Activated naive CD4-positive, alpha-beta T cell treated with anti-CD3 and anti-CD28 coated beads, Interleukin-2, amount 10 ng/mL, durations not matched to agents 7 days and 5 days (primary cell): ENCODE measurements at places on chromosomes 4 and X.
A peak's percentile ranks its signal among the peaks of the same experiment; 100 is the strongest.

- no peak for DNase-seq
Measured at GRCh38 chrX:69116077-69116476, 49.2 kb downstream of the PJA1 start.

GRCh38 chr4:7052923-7053715, 9.9 kb downstream of the TADA2B start:
- peak; percentile 49 for DNase-seq

DNA sequence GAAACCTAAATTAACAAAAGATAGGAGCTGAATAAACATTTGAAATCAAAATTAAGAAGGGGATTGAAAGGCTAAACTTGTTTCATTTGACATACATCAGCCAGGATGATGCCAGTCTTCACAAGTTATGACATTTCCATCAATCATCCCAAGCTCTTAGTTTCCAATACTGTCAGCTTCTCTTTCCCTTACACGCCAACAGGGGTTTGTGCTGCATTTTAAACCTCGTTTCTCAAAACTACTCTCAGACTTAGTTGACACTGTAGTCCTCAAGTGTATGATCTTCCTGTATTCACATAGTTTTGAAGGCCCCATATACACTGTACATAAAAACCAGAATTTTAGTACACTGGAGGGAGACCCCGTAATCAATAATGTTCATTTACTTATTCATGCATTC, 840 bp upstream of the P2RY10 start:
- DNase-seq: no peak

DNA sequence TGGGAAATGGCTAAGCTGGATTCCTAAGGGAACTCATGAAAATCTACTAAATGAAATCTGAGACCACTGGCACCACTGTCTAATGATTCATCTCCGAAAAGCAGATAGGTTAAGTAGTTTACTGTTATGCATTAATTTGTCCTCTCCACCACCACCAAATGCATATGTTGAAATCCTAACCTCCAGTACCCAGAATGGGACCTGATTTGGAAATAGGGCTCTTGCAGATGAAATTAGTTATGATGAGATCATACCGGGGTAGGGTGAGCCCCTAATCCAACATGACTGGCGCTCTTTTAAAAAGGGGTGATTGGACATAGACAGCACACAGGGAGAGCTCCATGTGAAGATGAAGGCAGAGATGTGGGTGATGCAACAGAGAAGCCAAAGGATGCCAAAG, 124.9 kb upstream of the GUCY1A1 start:
- no peak for DNase-seq

- DNase-seq: peak; percentile 51
Measured at GRCh38 chrX:78104447-78105176, 564 bp downstream of the PGK1 start.

DNA sequence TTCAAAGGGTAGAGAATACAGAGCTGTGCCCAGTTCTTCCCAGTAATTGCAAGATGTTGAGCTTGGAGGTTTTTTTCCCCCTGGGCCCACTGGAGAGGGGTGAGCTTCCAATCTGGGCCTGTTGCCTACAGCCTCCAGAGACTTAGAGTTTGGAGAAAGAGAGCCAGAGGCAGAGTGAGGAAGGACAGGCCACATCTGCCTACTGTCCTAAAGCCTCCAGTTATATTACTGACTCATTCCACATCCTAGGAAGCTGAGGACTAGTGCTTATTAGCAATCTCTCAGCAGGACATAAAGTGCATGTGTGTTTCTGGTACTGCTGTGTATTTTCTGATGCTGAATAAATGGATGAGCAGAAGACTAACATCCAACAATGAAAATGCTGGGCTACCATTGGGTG, 181.0 kb upstream of the MAMLD1 start:
- DNase-seq: no peak

DNA sequence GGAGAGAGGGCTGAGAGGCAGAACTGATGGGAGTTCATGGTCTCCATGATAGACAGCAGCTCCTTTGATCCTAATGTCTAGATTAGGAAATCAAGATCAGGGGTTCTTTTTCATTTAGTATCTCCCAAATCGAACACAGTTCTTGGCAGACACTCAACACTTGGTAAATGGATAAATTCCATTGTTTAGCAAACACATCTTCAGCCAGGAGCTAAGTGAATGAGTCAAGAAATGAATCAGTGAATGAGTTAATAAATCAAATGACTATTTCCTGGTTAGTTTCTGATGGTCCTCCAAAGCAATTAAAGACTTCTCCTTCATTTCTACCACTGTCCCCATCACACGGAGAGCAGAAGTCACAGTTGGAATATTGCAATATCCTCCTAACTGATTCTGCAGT, 120.0 kb upstream of the SHISA3 start:
- no peak for DNase-seq

DNA sequence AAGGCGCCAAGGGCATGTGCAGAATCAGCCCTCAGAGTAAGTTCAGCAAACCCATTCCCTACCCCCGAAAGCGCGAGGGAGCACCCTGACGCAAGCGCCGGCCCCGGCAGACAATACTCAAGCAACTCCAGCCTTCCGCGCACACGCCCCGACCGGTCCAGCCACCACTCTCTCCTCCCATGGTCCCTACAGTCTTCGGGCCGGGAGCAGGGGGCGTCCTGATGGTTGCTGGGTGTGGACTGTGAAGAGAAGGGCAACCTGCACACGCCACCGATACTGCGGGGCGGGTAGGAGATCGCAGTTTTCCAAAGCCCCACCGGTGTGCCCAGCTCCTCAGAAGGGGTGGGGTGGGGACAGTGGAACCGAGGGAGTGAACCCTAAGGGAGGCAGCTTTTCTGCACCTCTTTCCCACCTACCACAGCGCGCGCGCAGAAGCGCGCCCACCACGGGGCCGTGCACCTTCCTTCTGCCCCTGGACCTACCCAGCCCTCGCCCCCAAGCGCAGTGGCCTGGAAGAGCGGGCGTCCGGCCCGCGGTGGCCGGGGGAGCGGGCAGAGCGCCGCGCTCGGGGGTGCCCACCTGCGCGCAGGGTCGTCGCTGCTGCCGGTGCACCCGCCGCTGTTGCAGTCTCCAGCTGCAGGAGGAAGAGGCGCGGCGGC, 650.2 kb upstream of the DIPK2B start:
- DNase-seq: peak; percentile 48

DNA sequence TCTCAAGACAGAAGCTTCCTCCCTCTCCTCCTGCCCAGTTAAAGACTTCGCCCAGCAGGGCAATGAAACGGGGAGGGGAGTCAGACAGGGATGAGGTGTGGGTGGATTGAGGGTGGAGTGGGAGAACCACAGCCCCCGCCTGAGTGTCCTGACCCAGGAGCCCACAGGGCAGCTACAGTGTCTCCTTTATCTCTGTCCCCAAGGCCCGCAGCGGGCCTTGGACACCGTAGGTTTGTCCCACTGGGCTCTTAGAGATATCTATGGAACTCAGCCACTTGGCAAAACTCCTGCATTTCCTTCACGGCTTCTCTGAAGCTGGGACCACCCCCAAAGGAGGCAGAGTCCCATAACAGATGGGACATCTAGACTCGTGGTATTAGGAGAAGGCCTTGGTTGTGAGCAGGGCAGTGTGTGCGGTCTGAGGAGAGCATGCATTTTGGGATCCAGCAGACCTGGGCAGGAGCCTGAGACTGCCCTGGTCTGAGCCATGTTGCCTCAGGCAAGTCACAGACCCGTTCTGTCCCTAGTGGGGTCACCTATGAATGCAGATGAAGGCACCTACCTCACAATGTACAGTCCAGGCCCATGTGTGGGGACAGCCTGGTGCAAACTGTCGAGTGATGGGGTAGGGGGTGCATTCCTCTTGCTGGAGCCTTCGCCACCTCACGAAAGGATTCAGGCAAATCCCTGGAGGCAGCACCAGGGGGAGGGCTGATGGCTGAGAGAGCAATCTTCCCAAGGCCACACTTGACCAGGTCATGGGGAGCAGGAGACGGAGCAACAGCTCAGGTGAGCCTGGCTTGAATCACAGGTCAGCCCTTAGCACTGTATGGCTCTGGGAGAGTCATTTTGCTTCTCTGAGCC, 225.7 kb upstream of the PSAPL1 start:
- no peak for DNase-seq

DNA sequence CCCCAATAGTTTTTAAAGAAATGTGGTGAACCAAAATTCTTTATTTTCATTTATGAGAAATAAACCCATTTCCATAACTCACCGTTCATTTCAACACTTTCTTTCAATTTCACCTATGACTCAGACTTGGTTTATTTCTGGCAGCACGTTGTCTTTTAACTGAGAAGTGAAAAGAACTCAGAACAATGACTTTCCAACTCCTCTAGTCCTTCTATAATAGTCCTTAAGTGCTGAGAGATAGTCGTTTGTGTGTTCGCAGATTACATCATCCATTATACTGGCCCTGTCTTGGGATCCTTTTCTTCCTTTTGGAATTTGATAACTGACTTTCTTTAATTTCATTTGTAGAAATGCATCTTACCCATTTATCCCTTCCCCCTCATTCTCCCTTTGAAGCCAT, 113.6 kb downstream of the GLUD2 start:
- no peak for DNase-seq

- DNase-seq: no peak
Measured at GRCh38 chr4:156635051-156635450, 336.5 kb downstream of the PDGFC start.

- no peak for DNase-seq
Measured at GRCh38 chr4:99383399-99383798, 30.9 kb upstream of the ADH1C start.

GRCh38 chr4:111562826-111563225, 582.4 kb upstream of the FAM241A start:
- no peak for DNase-seq

DNA sequence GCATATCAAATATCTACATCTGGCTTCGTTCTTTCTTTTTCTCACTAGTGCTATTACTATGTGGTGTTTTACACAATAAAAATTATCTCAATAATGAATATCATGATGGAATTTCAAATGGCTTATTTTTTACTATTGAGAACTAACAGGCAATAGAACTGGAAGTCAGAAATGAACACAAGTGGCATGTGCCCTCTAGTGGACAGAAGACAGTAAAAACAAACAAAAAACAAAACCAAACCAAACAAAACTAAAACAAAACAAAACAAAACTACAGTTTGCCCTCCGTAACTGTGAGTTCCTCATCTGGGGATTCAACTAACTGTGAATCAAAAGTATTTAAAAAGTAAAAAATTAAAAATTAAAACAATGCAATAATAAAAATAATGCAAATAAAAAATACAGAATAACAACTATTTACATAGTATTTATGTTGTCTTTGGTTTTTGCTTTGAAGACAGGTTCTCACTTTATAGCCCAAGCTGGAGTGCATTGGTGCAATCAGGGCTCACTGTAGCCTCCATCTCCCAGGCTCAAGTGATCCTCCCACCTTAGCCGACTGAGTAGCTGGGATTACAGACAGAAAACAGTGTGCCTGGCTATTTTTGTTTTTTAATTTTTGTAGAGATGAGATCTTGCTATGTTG, 195.6 kb upstream of the TACR3 start:
- DNase-seq: no peak

DNA sequence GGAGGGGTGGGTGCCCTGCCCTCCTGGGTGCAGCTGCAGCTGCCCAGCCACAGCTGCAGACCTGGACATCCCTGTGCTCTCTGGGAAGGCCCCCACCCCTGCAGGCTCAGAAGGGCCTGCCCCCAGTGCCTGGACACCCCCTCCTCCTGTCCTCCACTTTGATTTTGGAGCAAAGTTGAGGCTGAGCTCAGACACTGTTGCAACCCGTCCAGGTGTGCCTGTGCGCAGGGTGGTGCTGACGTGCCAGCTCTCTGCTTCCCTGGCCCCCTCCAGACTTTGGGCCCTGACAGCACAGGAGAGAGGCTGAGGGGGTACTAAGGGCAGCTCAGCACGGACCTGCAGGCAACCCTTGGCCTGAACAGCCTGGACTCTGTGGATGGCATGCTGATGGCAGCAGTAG, 750.3 kb downstream of the ARAP2 start:
- no peak for DNase-seq

DNA sequence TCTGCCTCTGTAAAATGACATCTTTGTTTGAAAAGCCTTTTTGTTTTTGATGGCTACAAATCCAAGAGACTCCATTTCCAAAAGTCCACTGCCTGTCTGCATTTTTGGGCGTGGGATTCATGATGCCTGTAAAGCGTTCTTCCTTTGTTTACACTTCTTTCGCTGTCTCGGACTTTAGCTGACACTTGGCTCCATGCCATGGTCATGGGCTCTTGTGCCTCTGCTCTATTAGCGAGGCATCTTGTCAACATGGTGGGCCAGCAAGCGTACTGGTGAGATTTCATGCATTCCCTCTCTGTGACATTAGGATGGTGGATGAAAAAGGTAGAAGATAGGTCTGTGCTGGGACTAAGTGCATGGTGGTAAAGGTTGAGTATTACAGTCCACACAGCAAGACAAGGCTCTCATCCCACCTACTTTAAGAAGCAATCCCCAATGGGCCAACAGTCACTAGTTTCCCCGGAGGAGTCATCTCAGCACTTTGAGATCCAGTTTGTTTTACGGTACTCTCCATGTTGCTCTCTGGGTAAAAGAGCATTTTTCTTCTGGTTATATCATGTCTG, 298.2 kb upstream of the KLF3 start:
- DNase-seq: no peak

DNA sequence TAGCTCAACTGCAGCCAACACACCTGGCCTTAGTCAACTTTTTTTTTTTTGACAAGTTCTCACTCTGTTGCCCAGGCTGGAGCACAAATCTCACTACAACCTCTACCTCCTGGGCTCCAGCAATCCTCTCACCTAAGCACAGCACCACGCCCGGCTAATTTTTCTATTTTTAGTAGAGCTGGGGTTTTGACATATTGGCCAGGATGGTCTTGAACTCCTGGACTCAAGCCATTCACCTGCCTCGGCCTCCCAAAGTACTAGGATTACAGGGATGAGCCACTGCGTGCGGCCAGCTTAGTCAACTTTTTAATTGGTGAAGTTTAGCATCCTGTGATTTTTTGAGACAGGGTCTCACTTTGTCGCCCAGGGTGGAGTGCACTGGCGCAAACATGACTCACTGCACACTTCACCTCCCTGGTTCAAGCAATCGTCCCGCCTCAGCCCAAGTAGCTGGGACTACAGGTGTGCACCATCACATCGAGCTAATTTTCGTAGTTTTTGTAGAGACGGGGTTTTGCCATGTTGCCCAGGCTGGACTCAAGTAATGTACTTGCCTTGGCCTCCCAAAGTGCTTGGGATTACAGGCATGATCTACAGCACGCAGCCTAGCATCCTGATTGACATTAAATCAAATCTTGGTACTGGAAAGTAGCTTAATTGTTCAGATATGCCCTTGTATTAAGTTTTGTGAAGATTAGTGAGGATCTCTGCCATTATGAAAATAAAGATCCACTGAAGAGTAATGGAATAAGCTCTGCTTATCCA, 8.3 kb downstream of the HNRNPDL start:
- DNase-seq: no peak

- DNase-seq: no peak
Measured at GRCh38 chr4:3284734-3285557, 7.9 kb upstream of the RGS12 start.

- no peak for DNase-seq
Measured at GRCh38 chr4:76624241-76624681, 189.2 kb downstream of the SHROOM3 start.

- DNase-seq: no peak
Measured at GRCh38 chr4:53943345-53944085, 120.9 kb downstream of the CHIC2 start.

- no peak for DNase-seq
Measured at GRCh38 chrX:71659342-71659741, 8.0 kb upstream of the LOC101059915 start.

- DNase-seq: no peak
Measured at GRCh38 chr4:23789762-23790161, 100.1 kb downstream of the PPARGC1A start.

- DNase-seq: no peak
Measured at GRCh38 chr4:59571805-59572430, 1628.2 kb upstream of the ADGRL3 start.

- DNase-seq: no peak
Measured at GRCh38 chrX:17462881-17463280, 87.9 kb downstream of the NHS start.

- no peak for DNase-seq
Measured at GRCh38 chr4:20529691-20530090, 170.6 kb upstream of the PACRGL start.
